ENCODE measurements at places on chromosomes 6 and 20.

GRCh38 chr6:164346631-164347030, 932.1 kb downstream of the QKI start:
- DNase-seq: no peak

DNA sequence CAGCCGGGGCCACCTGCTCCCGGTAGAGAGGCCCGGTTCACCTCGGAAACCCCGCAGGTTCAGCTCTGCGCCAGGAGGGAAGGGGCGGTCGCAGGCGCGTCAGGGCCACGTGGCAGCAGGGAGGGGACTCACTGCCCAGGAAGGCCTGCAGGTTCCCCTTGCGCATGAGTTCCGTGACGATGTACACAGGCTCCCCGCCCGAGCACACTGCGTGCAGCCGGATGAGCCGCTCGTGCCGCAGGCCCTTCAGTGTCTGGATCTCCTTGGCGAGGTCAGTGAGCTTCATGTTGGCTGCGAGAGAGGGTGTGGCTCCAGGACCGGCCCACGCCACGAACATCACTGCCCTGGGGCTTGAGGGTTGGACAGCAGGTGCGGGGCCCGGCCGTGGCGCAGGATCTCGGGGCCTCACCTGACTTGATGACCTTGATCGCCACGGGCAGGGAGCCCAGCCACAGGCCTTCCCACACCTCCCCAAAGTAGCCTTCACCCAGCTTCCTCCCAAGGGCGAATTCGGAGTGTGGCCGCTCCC, 4.9 kb upstream of the PTK6 start:
- no peak for DNase-seq

DNA sequence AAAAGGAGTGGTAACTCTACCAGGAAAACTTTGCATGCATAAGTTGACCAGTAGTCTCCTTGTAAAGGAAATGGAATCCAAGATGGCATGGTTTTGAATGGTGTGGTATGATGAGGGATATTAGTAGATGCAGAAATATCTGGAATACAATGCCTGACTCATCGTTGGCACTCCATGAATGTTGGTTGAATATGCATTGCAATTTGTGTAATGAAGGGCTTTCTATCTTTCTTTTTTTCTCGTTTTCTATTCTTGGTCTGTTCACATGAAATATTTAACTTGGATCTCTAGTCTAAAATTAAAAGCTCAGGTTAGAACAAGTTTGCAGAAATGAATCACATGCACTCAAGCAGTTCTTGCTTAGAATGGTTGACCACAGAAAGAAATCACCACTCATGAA, 277.3 kb upstream of the PRND start:
- no peak for DNase-seq

- no peak for DNase-seq
These were observed 147.4 kb upstream of the RNF24 start for GRCh38 chr20:4162766-4163165.

DNA sequence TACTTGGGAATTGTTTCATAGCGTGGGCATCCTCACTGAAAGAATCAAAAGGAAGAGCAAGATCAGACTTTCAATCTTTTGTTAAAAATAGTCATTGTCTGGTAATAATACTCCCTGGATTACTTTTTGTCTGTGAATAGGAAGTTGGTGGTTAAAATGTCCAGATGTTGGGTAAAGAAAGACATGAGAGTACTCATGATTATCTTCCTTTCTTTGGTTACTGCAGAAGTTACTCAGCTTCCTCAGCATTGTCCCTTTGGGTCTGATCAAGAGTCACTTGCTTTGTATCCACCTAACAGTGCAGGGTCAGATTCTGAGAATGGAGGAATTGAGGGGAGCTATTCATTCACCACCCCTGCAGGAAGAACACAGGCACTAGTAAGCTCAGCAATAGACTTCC, 54.6 kb downstream of the RIN2 start:
- no peak for DNase-seq

- no peak for DNase-seq
These were observed 31.6 kb downstream of the CD83 start for GRCh38 chr6:14149053-14149738.

- peak; percentile 42 for DNase-seq
These were observed 19.1 kb upstream of the HLA-DQB1 start for GRCh38 chr6:32685603-32686002.

GRCh38 chr20:10798811-10799210, 125.0 kb upstream of the JAG1 start:
- DNase-seq: no peak

- DNase-seq: no peak
These were observed 10.5 kb downstream of the STMN3 start for GRCh38 chr20:63642527-63643247.

- no peak for DNase-seq
These were observed 11.6 kb downstream of the JAG1 start for GRCh38 chr20:10662151-10662550.

- no peak for DNase-seq
These were observed 83.8 kb downstream of the GJA10 start for GRCh38 chr6:89977808-89978748.

DNA sequence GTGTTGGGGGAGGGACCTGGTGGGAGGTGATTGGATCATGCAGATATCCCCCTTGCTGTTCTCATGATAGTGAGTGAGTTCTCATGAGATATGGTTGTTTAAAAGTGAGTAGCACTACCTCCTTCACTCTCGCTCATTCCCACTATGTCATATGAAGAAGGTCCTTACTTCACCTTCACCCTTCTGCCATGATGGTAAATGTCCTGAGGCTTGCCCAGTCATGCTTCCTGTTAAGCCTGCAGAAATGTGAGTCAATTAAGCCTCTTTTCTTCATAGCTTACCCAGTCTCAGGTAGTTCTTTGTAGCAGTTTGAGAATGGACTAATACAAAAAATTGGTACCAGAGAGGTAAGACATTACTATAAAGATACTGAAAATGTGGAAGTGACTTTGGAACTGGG, 425.9 kb downstream of the HTR1B start:
- DNase-seq: no peak

- DNase-seq: no peak
These were observed 77.8 kb downstream of the CD164 start for GRCh38 chr6:109304284-109305015.

GRCh38 chr6:103675807-103676406, 1183.8 kb downstream of the HACE1 start:
- no peak for DNase-seq

DNA sequence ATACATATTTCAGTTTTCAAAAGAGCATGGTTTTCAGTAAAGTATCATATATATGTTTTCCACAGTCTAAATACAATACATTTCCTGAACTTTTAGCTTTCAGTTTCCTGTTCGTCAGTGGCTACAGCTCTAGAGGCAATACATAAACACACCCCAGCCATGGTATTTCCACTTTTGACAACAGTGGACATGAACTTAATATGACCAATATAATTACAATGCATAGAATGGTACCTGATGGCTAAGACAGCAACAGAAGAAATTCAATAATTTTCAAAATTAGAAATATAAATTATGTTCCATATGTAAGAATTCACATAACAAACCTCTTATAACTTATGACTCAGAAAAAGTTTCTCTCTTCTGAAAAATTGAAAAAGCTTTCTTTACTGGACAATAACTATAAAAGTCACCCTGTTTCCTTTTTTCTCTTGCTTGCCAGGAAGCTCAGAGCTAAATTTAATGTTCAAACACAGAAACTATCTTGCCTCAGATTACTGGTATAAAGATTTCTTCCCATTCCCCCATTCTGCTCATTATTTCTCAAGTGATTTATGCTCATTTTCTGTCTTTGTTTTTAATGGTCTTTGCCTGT, 19.2 kb downstream of the FKBP5 start:
- peak; percentile 66 for DNase-seq

- peak; percentile 31 for DNase-seq
These were observed 734 bp downstream of the TPBG start for GRCh38 chr6:82364087-82365015.

DNA sequence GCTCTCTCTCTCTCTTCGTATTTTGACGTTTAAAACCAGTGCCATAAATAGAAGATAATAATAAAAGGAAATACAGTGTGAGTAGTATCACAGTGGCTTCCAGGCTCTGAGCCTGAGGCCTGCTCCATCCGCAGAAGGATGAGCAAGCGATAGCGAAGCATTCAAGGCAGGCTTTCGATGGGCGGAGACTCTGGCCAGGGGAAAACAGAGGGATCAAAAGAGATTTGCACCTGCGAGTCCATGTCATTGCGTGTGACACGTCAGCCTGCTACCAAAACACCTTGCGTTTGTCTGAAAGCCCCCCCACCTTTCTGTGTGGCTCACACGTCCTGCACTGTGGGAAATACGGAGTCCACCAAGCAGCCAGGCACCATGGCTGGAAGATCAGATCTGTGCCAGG, 377.3 kb upstream of the SULF2 start:
- no peak for DNase-seq

DNA sequence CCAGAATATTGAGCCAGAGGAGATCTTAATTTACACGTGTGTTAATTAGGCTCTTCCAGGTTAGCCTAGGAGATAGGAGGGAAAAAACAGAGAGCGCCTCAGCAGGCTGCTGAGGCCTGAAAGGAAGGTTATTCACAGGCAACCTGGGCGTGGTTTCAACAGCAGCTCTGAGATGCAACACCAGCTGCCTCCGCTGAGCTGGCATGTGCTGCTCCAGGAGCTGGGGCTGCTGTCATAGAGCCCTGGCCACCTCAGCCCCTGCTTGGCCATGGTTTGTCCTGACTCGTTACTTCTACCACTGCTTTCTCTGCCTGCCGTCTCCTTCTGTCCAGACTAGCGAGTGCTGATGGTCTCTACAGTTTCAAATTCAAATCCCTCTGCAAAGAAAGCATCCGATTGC, 32.4 kb upstream of the RPP40 start:
- no peak for DNase-seq

- DNase-seq: no peak
These were observed 269.3 kb downstream of the FOXA2 start for GRCh38 chr20:22315073-22315472.

- no peak for DNase-seq
These were observed 634 bp downstream of the HSF2 start for GRCh38 chr6:122400121-122400450.

GRCh38 chr6:45637611-45638257, 260.0 kb upstream of the SUPT3H start:
- DNase-seq: no peak

DNA sequence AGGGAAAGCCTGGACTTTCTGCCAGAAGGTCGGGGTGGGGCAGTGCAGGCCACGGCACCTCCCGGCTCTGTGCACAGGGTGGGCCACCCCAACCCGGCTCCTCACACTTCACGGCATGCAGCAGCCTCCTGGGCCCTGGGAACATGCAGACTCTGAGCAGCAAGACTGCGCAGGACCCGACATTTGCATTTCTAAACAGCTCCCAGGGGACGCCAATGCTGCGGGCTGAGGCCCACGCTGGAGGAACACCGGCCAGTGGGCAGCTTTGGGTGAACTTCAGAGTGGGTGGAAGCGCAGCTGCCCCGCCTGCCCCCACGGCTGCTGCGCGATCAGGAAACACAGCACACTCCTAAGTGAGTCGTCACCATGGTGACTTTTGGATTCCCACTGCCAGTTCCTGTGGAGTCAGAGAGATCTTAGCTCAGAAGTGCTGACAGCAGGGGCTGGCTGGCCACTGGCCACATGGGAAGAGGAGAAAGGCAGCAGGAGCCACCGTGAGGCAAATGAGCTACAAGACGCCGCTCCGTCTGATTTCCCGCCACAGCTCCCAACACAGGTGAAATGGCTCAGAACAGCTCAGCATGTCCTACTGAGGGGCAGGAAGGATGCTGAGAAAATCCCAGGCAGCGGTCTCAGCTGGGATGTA, 52.1 kb downstream of the RNASET2 start:
- no peak for DNase-seq

- DNase-seq: no peak
These were observed 152.6 kb downstream of the THEMIS start for GRCh38 chr6:127748290-127748689.

- DNase-seq: no peak
These were observed 786.0 kb upstream of the CITED2 start for GRCh38 chr6:140160494-140160893.

DNA sequence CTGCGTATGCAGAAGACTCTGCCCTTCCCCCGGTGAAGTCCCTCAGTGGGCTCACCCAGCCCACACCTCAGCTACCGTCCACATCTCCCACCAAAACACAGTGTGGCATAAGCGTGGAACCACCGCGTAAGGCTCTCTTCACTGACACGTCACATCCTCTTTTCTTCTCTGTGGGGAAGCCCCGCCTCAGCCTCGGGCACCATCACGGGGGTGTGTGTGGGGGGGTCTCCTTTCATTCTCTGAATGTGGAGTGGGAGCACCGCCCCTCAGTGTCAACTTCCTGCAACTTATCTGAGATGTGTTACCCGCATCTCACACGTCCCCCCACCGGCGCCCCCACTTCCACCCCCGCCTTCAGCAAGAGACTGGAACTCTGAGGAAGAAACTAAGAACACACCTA, 388.4 kb upstream of the JARID2 start:
- no peak for DNase-seq

DNA sequence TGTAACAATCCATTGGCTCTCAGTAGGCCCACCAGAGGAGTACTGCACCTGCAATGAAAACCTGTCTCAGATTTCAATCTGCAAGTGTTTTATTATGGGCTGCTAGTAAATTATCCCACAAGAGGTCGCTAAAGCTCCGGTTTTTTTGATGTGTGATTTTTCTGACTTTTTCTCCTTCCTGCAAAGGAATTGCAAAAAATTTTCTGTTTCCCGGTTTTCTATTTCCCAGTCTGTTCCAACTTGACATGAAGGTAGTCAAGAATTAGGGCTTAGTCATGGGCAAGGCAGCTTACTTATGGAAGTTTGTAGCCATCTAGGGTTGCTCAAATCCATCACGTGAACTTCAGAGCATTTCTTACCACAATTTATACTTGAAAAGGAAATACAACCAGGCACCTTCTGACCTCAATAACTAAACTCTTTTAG, 38.5 kb upstream of the AHI1 start:
- peak; percentile 10 for DNase-seq

- no peak for DNase-seq
These were observed 105.0 kb upstream of the LAMP5 start for GRCh38 chr20:9409352-9409751.

GRCh38 chr6:105509506-105510331, 106.8 kb upstream of the PREP start:
- DNase-seq: no peak

DNA sequence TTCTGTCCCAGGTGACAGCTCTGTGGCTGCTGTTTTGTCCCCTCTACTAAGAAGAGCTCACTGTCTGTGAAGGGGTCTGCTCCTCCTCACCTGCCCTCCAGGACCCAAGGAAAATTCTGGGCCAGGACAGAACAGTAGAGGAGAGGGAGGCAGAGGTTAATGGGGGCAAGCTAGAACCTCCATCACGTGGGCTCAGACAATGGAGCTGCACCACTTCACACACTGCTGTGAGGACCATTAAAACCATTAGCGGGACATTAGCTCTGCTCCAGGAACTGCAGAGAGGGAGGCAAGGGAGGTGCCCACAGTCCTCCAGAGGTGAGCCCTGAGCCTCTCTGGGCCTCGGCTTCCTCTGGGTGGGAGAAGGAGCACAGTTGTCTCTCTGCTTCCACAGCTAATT, 78.4 kb downstream of the NOL4L start:
- DNase-seq: no peak
